ENCODE measurements at places on chromosomes 4 and X.

DNA sequence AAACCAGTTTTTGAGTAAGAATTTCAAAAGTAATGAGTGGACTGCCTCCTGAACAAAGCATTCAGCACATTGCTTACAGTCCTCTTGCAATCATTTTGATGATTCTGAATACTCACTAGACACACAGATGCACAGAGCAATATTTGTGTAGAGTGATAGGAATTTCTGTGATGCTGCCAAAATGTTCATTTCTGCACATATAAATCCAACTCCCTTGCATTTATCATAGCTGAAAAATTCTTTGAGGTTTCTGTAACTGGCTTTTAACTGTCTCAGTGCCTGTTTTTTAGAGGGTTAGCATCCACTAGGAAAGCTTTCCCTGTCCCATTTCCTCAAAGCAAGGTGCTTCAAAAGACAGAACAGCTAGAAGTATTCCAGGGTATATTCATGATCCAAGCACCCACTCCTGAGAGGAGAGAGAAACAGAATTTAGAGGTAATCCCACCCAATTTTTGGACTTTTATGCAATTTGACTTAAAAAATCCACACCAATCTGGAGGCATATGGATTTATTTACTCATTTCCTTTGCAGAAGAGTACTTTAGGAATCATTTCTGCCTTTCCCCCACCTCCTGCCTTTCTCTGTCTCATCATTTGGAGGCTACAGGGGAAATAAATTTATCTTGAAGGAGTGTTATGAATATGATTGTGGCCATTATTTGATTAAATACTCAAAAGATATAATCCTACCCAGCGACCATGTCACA is 234.5 kb upstream of the SLIT2 start:
- no peak for DNase-seq

GRCh38 chrX:135707880-135708279 is 5.6 kb upstream of the CT45A1 start:
- DNase-seq = no peak

DNA sequence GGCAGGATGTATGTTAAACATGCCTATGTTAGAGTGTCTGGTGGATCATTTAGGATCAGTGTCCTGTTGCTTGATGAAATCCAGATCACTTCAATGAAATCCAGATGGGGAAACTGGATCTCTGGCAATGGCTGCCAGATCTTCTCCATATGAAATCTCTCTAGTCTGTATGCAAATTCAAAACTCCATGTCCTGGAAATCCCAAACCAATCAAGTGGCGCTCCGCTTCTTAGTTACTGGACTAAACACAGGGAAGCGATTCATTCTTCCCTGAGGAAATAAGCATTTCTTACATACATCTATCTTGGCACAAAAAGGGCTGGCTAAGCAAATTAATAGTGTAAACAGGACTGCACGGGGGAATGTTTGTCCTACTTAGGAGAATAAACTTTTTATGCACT is 94.9 kb downstream of the HDAC8 start:
- no peak for DNase-seq

DNA sequence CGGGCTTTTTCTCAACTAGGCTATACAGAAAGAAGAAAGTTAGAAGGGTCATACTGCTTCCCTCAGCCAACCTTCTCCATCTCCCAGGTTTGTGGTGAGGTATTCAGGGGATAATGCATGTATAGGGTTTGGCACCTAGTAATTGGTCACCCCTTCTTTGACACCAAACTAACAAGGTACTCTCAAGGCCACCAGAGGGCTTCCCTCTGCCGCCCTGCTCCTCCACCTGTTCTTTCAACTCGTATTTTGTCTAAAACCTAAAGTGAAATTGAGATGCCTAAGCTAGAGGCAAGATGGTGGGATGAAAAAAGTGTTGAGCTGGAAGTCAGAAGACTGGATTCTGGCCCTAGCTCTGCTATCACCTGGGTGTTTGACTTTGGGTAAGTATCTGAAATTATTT is 22.0 kb downstream of the CT47C1 start:
- no peak for DNase-seq

DNA sequence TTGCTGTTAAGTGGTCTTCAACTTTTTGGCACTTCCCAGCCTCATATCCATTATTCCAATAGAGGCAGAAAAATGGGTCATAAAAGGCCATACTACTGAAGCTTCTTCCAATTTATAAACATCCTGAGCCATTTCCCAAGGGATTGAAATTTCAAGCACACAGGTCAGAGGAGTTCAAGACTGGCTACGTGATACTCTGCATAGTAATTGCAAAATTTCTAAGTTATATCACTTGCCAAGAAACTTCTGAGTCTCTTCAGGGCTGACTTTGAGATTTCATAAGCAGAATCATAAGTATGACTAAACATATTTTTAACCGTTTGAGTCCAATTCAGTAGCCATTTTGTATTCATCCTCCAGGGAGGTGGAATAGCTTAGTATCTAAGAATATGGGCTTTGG is 75.6 kb upstream of the RXFP1 start:
- DNase-seq = no peak

DNA sequence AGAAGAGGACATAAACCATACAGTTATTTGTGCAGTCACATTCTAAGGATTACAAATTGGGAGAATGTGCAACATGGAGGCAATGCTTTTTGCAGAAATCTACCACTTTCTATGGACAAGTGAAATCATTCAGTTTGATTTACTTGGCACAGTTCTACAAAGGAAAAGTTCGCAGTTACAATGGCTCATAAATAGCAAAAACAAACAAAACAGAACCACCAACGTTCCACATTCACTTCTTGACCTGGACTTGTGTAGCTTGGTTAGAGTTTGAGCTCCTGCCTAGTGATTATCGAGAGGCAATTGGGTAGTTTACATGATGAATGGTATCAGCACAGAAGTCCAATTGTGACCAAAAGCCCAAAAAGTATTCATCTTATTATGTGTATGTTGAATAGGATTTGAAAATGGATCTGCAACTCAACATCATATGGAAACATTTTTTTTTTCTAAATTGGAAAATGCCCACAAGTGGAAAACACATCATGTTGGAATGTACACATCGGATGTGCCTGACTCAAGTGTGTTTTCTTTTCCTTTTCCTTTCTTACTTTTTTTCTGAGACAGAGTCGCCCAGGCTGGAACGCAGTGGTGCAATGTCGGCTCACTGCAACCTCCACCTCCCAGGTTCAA is 123.8 kb downstream of the LUZP4 start:
- no peak for DNase-seq

- no peak for DNase-seq
These were observed 3.7 kb upstream of the IGFBP7 start for GRCh38 chr4:57113870-57114269.

GRCh38 chr4:108415389-108415788 is 205.0 kb upstream of the RPL34 start:
- no peak for DNase-seq

DNA sequence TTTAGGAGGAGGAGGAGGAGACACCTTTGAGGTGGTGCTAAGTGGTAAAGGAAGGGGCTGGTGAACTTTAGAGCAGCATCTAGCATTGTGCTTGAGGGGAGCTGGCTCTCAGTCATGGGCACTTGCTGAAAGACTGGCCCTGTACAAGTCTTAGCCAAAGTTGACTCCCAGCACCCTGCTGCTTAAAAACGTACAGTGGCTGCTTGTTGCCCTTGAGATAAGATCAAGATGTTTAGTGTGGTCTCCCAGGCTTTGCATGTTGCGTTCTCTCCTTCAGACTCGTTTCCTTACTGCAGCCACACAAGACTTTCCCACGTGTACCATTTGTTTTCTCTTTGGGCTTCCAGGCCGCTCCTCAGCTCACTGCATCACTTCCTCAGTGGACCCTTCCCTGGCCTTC is 1.8 kb downstream of the MED28 start:
- no peak for DNase-seq

- DNase-seq = no peak
These were observed 673.6 kb upstream of the TENM3 start for GRCh38 chr4:181569553-181569952.

GRCh38 chr4:75007891-75008290 is 75.0 kb downstream of the PARM1 start:
- no peak for DNase-seq

DNA sequence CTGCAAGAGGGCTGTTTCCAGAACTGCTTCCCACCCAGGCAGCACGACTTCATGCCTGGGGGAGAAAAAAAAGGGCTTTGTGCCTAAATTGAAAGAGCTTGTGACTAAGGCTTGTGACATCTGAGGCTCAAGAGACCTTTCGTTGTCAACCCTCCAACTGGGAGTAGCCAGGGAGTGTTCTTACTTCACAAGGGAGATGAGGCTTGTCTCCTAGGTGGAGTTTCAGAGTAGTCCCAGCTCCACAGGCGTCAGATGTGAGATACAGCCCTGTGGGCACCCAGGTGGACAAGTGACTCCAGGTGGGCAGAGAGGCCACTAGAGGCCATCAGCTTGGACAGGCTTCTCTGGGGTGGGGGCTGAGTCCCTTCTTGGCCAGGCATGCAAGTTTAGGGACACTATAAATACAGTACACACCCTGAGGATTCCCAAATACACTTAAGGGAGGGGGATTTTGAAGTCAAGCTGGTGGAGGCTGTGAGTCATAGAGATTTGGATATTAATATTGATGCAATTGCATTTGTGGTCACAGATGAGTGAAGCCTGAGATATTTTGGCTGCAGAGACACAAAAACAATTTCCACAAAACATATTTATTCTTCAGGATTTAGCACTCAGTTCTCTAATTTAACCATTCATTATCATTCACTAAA is 40.1 kb upstream of the SETD7 start:
- no peak for DNase-seq

GRCh38 chr4:2334826-2335728 is 73.2 kb upstream of the MXD4 start:
- no peak for DNase-seq

- no peak for DNase-seq
These were observed 31.6 kb upstream of the NAP1L5 start for GRCh38 chr4:88729146-88729760.

DNA sequence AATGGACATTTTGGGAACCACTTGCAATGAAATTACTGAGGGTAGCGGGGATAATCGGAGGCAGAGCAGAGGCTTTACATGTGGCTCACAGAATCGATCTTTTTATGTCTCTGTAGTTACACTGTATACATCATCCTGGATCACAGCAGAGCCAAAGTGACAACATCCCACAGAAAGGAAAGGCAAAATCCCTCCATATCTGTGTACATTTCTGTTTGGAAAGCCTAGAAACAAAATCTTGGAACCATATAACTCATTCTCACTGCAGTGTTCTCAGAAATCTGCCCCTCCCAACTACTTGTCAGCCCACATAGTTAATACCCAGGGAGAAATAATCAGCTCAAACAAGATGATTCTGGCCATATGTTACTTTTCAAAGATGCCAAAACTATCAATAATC is 211.6 kb downstream of the DCLK2 start:
- DNase-seq = no peak

GRCh38 chrX:23720117-23720677 is 22.9 kb downstream of the ACOT9 start:
- DNase-seq = no peak
